ENCODE measurements at places on chromosomes 5 and 9.

DNA sequence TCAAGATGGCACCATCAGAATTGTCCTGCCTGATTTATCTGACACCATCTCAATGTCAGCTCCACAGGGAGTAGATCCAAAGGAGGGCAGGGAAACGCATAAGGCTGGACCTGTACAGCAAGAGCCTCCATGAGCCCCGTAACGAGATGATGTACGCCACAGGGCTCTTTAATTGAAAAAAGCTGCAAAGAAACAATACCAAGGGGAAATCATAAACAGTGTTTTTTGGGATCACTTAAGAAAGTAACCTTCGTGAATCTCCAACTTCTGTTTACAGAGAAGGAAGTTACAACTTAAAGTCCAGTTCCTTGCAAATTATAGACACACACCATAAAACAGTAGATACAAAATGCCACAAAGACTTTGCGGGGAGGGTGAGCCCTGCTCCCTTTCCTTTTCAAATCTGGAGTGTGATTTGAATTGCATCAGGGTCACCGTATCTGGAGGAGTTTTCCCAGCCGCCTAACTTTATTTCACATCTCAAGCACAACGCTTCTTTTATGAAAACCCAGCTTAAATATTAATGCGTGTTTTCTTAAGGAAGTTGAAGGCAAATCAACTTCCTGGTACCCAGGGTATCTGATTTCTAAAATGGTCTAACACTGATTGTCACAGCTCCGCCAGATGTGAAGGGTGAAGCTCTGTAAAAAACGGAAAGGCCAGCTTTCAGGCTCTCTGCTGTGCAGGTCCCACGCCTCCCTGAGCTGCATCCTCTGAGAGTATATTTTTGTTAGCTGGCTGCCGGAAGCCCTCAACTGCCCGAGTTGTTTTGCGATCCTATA, 88.9 kb downstream of the EBF1 start:
- DNase-seq, result no peak

- no peak for DNase-seq
Observed at GRCh38 chr5:157540707-157541446, 34.7 kb downstream of the ADAM19 start.

DNA sequence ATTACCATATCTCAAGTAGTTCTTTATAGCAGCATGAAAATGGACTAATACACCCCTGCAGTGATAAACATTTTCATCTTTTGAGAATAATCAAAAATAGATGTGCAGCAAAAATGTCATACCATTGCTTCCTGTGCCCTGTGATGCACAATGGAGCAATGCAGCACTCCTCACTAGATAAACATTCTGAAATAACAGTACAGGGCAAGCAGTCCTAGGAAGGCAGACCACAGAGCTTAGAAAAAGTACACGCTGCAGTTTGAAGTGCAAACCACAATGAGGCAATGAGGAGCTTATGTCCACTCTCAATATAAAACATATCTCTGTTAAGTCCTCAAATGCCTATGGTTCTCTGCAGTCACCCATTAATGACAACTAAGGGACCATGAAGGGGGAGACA, 367.6 kb downstream of the PDE4D start:
- no peak for DNase-seq

- peak; percentile 40 for DNase-seq
Observed at GRCh38 chr9:14418941-14419937, 105.3 kb upstream of the NFIB start.

GRCh38 chr5:178564397-178564796, 25.8 kb downstream of the COL23A1 start:
- DNase-seq, result no peak
